ENCODE measurements at places on chromosomes 12 and 14.

GRCh38 chr12:64265839-64266238, 43.7 kb upstream of the KICS2 start:
- DNase-seq: no peak

DNA sequence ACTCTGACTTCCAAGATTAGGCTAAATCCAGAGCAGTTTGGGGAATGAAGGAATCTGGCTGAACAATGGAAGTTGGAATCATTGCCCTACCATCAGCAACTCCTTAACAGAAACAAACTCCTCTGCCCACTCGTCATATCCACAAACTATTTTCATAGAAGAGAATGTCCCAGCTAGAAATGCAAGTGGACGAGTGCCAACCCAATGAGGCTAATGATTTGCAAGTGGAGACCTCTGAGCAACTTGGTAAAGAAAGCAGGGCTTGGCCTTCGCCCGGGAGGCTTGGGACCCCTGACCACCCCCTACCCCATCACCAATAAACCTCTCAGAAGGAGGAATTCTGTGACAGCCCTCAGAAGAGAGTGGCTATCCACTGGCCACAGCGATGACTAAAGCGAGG, 40.0 kb upstream of the DDX11 start:
- no peak for DNase-seq

GRCh38 chr12:75488553-75488952, 8.0 kb downstream of the GLIPR1 start:
- DNase-seq: no peak

GRCh38 chr12:93339695-93340094, 38.0 kb upstream of the NUDT4 start:
- no peak for DNase-seq

- no peak for DNase-seq
These were observed 344.1 kb upstream of the PDE3A start for GRCh38 chr12:20024194-20024593.
